Activated CD4-positive, alpha-beta T cell treated with anti-CD3 and anti-CD28 coated beads, Interleukin-2, amount 50 U/mL, for 24 hours (primary cell): ENCODE measurements at places on chromosomes 12 and 14.

DNA sequence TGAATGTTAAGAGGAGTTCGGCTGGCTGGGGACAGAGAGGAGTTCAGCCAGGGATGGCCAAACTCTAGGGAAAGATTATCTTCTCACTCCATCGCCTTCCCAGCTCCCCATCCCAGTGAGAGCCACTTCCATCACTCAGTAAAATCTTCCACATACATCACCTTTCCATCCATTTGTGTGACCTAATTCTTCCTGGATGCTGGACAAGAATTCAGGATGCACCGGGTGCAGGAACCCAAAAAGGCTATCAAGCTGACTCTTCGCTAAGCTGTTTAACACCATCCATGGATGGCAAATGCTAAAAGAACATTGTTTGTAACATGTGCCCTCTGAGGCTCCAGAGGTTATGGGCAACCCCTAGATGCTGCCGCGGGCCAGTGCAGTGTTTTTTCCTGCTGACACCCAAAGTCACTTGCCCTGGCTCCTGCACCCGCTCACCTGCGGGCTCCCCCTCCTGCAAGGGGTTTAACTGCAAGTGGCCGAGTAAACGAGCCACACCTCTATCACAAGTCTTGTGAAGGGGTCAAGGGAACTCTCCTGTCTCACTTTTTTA lies 216.0 kb upstream of the NPAS3 start:
- no peak for DNase-seq

DNA sequence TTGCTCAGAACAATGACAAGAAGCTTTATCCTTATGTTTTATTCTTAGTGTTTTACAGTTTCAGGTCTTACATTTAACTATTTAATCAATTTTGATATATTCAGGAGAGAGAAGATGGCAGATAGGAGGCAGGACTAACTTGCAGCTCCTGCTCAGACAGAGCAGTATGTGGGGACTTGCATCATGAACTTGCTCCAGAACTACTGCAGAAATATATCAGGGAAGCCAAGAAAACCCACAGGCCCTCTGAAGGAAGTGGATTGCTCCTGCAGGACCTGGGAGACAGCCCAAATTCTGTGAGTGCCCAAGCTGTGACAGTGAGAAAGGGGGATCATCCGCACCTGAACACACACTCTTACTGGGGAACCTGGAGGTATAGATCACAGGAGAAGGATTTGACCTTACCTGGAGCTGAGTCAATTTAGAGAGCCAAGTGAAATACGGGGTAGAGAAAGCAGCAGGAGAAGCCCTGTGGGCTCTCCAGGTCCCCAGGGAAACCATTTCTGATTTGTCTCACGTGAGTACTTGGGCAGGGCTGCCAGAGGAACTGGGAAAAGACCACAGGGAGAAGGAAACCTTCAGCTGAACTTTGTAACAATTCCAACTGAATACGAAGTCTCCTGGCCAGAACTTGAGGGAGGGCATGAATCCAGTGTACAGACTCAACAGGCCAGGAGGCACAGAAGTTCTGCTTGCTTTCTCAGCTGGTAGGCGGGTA lies 28.9 kb upstream of the TSPAN8 start:
- no peak for DNase-seq

DNA sequence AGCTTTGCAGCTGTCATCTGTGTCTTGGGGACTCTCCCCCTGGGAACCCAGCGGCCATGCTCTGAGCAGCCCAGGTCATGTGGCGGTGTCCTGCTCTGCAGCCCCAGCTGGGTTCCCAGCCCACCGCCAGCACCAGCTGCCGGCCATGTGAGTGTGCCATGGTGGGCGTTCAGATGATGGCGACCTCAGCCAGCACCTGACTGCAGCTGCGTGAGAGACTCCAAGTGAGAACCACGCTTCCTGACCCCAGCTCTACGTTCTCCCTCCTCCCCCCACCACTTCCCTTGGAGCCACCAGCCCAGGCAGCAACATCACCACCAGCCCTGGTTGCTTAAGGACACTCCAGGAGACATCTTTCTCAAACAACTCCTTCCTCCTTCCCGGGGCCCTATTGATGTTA lies 68.8 kb downstream of the SLC24A4 start:
- DNase-seq: no peak

DNA sequence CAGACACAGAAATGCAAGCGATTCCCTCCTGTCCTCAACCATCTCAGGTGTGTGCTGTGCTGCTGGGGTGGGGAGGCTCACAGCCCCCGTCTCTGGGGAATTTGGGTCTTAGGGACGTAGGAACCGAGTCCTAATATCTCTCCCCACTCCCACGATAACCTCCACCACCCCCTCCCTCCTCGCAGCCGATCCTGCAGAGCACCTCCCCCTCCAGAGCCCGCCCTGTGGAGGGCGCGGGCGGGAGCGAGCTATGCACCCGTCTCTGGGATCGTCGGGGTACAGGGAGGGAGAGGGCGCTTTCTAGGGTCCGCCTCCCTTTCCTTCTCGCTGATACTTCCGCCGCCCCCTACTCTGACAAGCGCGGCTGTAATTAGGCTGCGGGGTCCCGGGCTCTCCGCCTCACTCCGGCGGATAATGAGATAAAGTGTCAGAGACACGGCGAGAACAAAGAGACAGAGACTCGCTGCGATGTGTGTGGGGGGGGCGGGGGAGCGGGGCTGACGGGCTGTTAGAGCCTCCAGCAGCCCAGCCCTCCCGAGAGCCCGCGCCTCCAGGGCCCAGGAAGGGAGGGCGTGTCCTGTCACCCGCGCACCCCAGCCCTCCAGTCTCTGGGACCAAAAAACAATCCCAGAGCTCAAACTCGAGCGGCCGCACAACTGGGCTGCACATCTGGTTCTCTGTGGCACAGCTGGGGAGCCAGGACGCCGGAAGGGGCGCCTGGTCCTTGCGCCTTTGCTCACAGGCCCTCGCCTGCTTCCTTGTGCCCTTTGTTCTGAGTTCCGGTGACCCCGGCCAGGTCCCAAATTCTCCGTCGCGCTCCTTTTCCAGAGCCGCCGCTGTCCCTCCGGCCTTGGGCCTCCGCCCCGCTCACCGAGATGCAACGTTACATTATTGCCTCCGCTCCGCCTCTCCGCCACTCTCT lies 8.7 kb downstream of the SHMT2 start:
- DNase-seq: no peak

- DNase-seq: no peak
These were observed 17.2 kb upstream of the ARID4A start for GRCh38 chr14:58280954-58281787.

GRCh38 chr12:109244073-109244472 lies 65.0 kb downstream of the FOXN4 start:
- no peak for DNase-seq

DNA sequence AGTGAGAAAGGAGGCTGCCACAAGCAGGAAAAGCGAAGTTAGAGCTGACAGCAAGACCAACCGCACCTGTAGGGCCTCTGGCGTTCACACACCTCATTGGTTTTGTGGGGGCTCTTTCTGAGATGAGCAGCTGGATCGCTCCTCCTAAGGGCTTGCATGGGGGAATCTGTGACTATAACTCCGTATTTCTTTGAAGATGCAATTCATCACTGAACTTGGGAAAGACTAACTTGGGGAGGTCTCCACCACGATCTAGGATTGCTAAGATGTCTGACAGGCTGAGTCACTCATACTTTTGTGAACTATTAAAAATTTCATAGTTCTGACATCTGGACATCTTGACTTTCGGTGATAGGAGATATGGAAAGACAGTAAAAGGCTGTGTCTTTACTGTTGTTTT lies 173.6 kb downstream of the ETV6 start:
- no peak for DNase-seq

DNA sequence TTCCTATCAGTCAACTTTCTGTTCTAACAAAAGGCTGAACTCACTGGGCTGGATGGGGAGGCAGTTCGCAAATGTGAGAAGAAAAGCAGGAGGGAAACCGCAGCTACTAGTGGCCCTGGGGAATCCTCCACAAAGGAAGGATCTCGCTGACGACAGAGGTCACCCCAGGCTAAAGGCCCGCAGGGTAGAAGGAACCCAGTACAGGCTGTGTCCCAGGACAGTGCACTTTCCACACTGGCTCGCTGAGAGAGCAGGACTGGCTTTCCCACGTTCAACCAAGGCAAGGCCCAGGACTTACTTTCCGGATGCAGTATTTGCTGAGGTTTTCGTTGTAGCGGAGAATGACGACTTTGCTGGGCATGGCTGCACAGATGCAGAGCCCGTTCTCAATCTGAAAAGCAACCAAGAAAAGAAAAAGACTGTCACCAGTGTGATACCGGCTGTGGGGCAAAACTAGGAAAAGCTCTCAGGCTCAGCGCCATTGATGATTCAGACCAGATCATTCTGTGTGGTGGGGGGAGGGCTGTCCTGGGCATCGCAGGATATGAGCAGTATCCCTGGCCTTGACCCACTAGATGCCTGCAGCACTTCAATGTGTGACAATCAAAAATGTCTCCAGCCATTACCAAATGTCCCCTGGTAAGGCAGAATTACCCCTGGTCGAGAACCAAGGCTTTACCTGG lies 36.3 kb downstream of the PRKAB1 start:
- no peak for DNase-seq

- no peak for DNase-seq
These were observed 80.1 kb downstream of the IRF2BPL start for GRCh38 chr14:76948213-76948947.

DNA sequence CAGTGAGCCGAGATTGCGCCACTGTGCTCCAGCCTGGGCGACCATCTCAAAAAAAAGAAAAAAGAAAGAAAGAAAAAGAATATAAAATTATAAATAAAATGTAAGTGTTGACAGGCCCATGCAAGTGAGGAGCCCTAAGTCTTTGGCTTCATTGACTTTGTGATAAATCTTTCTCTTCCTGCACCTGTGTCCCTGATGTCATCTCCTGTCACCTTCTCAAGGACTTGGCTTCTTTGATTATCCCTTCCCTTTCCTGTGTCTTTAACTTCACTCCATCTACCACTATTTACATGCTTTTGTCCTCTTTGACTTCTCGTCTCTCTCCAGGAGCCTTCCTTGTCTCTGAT lies 33.6 kb upstream of the WNK1 start:
- no peak for DNase-seq

- DNase-seq: no peak
These were observed 267.3 kb downstream of the BCAT1 start for GRCh38 chr12:24681570-24681969.

GRCh38 chr14:23572836-23573235 lies 5.2 kb upstream of the AP1G2 start:
- no peak for DNase-seq

DNA sequence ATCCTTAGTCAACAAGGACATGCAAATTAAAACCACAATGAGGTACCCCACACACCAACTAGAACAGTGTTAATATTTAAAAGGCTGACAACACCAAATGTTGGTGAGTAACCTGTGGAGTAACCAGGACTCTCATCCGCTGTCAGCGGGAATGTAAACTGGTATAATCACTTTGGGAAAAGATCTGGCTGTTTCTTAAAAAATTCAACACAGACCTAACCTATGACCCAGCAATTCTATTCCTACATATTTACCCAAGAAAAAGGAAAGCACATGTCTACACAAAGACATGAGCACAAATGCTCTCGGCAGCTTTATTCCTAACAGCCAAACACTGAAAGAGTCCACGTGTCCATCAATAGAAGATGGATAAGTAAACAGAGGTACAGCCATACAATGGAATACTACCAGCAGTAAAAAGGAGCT lies 26.6 kb downstream of the NRDE2 start:
- no peak for DNase-seq

DNA sequence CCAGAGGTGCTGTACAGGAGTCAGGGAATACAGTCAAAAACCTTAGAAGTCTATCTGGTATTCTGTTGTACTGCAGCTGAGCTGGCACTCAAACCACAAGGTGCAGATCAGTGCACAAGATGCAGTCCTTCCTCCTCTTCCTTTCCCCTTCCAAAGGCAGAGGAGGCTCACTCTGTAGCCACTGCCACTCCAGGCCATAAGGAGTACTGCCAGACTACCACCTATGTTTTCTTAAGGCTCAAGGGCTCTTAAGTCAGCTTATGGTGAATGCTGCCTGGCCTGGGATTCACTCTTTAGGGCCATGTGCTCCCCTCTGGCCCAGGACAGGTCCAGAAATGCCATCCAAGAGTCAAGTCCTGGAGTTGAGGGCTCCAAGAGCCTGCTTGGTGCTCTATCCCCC lies 200.3 kb downstream of the CRADD start:
- no peak for DNase-seq

DNA sequence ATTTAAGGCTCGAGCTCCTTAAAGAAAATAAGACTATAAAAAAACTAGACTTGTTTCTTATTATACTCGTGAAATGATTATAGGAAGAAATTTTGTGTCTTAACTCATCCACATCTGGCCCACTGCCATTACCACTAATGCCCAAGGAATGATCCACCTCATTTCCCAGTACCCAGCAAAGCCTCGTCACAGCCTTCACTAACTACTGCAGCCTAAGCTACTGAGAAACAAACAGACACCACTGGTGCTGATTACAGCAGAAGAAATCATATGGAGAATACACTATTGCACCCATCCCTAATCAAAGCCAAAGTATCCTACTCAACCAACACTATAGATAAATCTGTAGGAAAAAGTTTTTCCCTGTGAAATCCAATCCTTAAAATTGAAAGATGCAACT lies 205.3 kb upstream of the NAV3 start:
- no peak for DNase-seq

- no peak for DNase-seq
These were observed 37.8 kb upstream of the NAA30 start for GRCh38 chr14:57352396-57353170.

DNA sequence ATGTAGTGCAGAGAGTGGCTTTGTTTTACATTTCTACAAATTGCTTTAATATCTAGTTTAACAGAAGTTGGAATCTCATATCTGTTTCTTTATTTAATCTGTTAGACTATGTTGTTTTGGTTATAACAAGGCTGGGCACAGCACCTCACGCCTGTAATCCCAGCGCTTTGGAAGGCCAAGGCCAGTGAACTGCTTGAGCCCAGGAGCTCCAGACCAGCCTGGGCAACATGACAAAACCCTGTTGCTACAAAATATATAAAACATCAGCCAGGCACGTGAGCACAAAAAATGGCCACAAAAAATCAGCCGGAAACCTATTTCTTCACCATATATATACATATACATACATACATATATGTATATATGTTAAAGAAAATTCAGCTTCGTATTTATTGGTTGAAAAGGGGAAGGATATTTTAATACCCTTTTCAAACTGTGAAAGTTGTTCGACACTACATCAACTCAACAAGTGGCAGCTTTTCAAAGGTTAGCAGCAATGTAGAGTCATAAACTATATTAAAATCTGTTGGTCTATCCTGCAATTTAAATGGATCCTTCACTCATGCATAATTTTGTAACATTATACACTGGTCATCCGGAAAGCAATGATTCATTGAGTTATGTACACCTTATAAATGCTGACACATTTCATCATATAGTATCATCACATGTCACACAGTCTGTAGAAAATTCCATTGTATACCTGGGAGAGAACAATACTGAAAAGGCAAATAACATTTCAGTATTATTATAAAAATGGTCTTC lies 7.1 kb downstream of the NR2C1 start:
- no peak for DNase-seq
